ENCODE measurements at places on chromosomes 1 and 21.

DNA sequence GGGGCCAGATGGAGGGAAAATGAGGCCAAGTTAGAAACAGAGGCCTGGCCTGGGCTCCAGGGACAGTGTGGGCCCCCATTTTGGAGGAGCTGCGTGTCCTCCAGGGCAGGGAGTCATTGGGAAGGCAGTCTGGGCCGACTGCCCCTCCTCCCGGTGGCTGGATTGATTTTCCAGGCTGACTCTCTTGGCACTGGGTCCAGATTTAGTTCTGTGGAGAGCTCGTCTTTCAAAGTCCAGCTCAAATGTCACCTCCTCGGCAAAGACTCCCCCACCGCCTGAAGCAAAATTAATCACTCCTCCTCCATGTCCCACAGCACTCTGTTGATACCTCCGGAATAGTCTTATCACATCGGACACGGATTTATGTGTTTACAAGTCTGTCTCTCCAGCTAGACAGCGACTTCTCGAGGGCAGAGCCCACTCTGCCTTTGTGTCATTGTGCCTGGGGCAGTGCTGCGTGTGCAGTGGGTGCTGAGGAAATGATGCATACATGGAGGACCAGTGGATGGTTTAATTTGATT, 175.1 kb downstream of the CAMTA1 start:
- H3K27ac ChIP-seq = no peak overlapping the region
- no peak overlapping the region for H3K4me3 ChIP-seq
- no peak for DNase-seq

DNA sequence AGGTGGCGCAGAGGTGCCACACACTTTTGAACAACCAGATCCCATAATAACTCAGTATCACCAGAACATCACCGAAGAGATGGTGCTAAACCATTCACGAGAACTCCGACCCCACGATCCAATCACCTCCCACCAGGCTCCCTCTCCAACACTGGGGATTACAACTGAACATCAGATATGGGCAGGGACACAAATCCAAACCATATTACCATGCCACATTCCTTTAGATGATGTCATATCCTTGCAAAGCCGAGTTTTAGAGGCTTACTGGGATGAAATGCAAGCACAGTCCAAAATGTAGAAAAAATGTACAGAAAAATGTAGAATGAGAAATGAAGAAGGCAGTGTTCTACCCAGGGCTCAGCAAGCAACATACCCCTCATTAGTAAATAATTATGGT, 64.7 kb downstream of the SGIP1 start:
- no peaks in the 10 kb centered on the region for H3K4me1 ChIP-seq
- no peak overlapping the region for H3K4me3 ChIP-seq
- H3K27me3 ChIP-seq = no peaks in the 10 kb centered on the region
- no peaks in the 10 kb centered on the region for H3K36me3 ChIP-seq
- DNase-seq = no peak

DNA sequence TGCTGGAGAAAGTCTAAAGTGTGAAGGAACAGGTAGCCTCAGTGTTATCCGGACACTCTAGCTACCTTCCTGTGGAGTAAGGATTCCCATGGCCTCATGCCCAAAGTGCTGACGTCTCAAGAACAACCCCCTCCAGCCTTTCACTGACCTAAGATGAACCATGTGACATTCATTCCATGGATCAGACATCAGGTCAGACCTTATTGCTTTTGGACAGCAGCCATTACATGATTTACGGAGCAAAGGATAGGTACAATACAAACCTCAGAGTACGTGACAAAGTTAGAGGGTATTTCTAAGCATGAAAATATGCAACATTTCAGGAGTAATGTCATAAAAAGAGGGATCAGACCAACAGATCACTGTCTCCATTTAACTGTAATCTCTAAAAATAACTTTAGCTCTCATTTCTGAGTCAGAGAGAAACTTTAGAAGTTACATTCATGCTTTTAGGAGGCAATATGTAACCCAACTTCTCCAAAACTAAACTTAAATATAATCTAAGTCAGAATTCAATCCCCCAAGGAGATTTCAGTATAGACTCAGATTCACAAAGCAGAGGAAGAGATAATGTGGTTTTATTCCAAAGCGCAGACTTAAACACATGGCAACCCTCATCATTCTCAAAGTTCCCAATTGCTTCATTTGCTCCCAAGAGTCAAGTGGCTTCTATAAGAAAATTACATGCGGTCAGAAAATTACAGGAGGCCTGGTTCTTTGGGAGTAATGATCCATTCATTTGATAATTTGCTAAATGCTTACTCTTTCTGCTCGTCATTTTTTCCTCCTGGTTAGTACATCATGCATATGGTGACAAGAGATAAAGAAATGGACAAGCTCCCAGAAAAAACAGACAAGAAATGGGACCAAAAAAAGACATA, 280.4 kb downstream of the SETD4 start:
- H3K27ac ChIP-seq = no peak overlapping the region
- no peaks in the 10 kb centered on the region for H3K36me3 ChIP-seq
- no peak overlapping the region for H3K4me3 ChIP-seq
- DNase-seq = no peak
- no peaks in the 10 kb centered on the region for H3K4me1 ChIP-seq

GRCh38 chr1:41466146-41466545, 18.3 kb downstream of the EDN2 start:
- no peak overlapping the region for H3K4me3 ChIP-seq
- no peaks in the 10 kb centered on the region for H3K4me1 ChIP-seq
- H3K27ac ChIP-seq = no peak overlapping the region

All from CD4-positive, alpha-beta T cell (primary cell).